Naive thymus-derived CD8-positive, alpha-beta T cell (primary cell): ENCODE measurements at places on chromosomes 7 and 10.

DNA sequence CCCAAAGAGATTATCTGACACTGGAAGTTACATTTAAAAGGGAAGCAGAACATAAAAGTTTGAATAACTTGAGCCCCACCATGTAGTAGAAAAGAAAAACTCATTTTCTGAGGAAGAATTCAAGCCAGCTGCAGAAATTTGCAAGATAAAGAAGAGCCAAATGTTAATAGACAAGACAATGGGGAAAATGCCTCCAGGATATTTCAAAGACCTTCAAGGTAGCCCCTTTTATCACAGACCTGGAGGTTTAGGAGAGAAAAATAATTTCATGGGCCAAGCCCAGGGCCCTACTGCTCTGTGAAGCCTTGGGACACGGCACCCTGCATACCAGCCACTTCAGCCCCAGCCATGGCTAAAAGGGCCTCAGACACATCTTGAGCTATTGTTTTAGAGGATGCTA is 18.4 kb upstream of the AKR1C1 start:
- H3K36me3 ChIP-seq, result no peaks in the 10 kb centered on the region
- no peak overlapping the region for H3K4me3 ChIP-seq
- no peaks in the 10 kb centered on the region for H3K4me1 ChIP-seq
- H3K27ac ChIP-seq, result no peak overlapping the region

GRCh38 chr7:112225006-112225405 is 18.5 kb downstream of the ZNF277 start:
- no peak for DNase-seq
- no peak overlapping the region for H3K27ac ChIP-seq
- H3K4me3 ChIP-seq, result peak overlapping the region; percentile 13
- H3K36me3 ChIP-seq, result peaks cover 6% of the 10 kb centered on the region

DNA sequence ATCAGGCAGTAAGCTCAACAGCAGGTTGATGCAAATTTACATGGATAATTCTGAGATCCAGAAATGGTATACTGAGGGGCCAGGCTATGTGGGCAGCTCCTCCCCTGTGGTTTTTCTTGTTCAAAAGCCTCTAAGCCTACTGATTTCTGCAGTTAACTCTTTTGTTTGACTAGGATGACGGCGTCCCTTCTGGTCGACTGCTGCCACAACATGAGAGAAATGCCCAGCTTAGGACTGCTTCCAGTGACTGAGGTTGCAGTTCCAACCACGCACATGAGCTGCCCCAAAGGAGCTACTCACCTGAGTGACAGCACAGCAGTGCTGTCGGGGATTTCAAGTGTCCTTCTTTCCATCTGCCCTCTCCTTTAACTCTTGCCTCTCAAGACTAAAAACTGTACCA is 973.0 kb upstream of the GHITM start:
- H3K27me3 ChIP-seq, result no peaks in the 10 kb centered on the region
- no peaks in the 10 kb centered on the region for H3K4me1 ChIP-seq
- H3K36me3 ChIP-seq, result peaks cover 3% of the 10 kb centered on the region
- no peak for DNase-seq

DNA sequence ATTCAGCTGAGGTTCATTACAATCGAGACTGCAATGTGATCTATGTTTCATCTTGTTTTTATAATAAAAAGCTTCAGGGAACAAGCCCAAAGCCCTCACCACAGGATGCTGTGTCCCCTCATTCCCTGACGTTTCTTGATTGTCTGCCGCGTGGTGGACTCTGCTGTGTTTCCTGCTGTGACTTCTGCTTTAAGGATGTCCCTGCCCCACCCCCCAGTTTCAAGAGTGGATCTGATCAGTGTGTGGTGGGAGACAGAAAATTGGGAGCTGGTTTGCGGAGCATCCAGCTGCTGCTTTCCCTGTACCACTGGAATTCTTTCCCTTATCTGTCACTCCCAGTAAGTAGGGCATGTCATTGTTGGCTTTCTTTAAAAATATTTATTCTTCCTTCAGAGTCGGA is 86.2 kb downstream of the CREM start:
- no peaks in the 10 kb centered on the region for H3K4me1 ChIP-seq
- no peaks in the 10 kb centered on the region for H3K36me3 ChIP-seq
- no peak overlapping the region for H3K27ac ChIP-seq
- no peaks in the 10 kb centered on the region for H3K27me3 ChIP-seq

DNA sequence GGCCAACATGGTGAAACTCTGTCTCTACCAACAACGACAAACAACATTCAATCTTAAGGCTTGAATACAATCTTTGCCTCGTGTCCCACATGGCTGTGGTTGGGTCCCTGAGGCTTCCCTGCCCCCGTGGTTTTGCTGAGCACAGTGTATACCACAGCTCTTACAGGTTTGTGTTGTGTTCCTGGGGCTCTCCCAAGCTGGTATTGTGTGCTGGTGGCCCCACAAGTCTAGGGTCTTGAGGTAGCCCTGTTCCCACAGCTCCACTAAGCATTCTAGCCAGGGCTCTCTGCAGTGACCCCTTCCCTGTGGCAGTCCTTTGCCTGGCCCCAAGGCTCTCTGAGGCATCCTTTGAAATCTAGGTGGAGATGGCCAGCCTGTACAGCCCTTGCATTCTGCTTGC is 68.0 kb upstream of the CCNY start:
- no peak for DNase-seq
- peaks cover 9% of the 10 kb centered on the region for H3K4me1 ChIP-seq
- no peaks in the 10 kb centered on the region for H3K36me3 ChIP-seq
- H3K27me3 ChIP-seq, result no peaks in the 10 kb centered on the region

- no peak for DNase-seq
- no peaks in the 10 kb centered on the region for H3K36me3 ChIP-seq
- H3K27me3 ChIP-seq, result no peaks in the 10 kb centered on the region
These were observed 244.3 kb downstream of the MTERF1 start for GRCh38 chr7:91636129-91636724.
